ENCODE measurements at places on chromosomes 7 and 10. TPM values are rescaled to one million over a fixed set of nuclear protein-coding genes. Genes with fewer than 3 reads are reported as not detected.

PKD2L1 gene
- not detected for total RNA-seq

DNA sequence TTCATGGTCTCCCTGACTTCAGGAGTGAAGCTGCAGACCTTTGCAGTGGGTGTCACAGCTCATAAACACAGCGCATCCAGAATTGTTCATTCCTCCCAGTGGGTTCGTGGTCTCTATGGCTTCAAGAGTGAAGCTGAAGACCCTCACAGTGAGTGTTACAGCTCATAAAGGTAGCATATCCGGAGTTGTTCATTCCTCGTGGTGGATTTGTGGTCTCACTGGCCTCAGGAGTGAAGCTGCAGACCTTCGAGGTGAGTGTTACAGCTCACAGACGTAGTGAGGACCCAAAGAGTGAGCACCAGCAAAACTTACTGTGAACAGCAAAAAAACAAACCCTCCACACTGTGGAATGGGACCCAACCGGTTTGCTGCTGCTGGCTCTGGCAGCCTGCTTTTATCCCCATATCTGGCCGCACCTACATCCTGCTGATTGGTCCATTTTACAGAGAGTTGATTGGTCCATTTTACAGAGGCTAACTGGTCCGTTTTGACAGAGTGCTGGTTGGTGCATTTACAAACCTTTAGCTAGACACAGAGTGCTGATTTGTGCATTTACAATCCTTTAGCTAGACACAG is 308.8 kb downstream of the PTPRN2 start:
- DNase-seq = no peak

SPDYE6 gene
- total RNA-seq = not detected

DNA sequence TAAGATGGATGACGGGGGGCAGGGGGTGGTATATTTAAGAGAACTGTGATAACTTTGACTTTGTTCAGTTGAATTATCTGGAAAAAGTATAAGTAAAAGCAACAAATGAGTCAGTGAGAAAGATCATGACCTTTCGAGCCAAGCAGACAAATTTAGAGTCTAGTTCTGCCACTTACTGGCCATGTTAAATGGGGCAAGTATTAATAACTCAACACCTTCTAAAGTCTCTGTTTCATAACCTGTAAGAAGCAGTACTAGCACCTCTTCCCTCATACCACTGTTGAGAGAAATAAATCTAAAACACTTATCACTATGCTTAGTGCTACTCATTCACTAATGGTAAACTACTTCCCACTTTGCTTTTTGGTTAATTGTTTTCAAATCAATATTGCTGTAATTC is 604.4 kb upstream of the LRRN3 start:
- no peak for DNase-seq

DNA sequence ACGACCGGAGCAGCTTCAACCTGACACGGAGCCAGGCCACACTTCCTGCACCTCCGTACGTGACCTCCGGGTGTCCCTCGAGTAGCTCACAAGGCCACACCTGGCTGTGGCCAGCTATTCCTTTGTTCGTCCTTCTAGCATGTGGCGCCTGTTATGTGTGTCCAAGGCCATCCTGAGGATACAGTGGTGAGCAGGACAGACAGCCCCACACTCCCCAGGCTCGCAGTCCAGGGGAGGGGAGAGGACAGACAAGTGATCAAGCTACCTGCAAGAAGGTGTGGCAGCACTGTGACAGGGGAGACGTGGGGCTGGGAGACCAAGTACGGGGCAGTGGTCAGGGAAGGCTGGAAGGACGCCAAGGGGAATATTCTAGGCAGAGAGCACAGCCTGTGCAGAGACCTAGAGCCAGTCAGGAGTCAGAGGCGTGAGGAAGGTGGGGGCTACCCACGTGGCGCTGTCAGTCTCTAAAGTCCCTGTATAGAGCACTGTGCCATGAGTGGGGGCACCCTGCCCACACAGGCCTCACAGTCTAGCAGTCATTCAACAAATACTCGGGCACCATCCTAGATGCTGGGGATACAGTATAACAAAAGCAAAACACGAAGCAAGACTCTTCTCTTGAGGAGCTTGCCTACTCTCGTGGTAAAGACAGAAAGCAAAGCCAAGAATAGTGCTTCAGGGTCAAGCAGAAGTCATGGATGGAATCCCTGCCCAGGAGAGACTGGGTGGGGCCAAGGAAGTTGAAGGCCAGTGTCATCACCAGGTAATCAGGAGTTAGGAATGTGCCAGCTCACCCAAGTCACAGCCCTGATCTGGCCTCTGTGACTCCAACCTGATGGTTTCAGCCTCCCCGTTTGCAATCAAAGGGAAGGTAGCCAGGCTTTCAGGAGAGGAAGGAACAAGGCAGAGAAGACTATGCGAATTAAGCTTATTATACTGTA is 58.6 kb downstream of the PROSER2 start:
- DNase-seq = no peak

- DNase-seq = no peak
Observed at GRCh38 chr10:91345716-91346115, 64.4 kb upstream of the HECTD2 start.

ANKRD7 gene
- not detected for total RNA-seq

CPA2 gene
- total RNA-seq = not detected

GRCh38 chr7:77655356-77655755 is 40.9 kb upstream of the RSBN1L start:
- no peak for DNase-seq

Data from lower leg skin (tissue), 4 donors.